ENCODE measurements at places on chromosomes 16 and 17.

DNA sequence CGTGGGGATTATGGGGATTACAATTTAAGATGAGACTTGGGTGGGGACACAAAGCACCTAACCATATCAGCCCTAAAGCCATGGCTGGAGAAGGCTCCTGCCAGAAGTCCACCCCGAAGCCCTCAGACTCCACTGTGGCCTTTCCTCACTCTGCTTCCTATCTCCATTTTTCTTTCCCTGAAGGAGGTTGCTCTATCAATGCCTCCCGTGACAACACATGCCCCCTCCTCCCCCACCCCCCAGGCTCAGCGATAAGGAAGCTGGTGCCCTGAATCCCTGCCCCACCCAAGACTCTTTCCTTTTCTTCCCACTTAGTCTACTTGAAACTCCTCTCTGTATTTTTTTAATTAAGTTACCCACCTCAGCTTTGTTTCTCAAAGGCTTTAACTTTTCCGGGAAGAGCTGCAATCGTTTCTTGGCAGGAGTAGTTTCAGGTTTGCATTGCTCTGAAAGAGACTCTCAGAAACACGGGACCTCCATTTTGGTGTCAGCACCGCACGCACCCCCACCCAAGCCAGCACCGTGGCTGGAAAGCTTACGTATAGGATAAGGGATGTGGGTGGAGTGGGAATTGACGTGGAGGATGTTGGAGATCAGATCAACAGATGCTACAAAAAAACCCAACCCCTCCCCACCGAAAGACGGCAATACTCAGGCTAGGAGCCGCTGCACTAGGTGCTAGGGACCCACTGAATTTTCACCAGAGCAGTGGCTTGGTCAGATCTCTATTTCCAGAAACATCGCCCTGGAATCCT lies 15.2 kb upstream of the CA4 start:
- DNase-seq, result no peak

- DNase-seq, result no peak
Observed at GRCh38 chr16:58264961-58265479, 29.8 kb downstream of the PRSS54 start.

DNA sequence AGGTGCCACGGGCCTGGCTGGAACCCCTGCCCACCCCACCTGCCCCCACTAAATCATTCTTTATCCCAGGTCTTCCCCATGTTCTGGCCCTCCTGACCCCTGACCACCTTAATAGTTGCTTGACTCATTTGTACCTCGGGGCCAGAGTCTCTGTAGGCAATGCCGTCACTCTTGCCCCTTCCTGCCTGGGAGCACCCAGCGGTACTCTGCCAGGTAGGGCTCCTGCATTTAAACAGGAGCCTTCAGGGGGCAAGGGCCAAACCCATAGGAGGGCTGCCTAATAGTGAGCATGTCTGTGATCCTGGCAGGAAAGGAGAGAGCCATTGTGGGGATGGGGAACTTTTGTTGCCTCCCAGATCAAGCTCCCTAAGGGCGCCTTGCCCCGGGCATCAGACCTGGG lies 8.8 kb upstream of the ITGA3 start:
- no peak for DNase-seq

DNA sequence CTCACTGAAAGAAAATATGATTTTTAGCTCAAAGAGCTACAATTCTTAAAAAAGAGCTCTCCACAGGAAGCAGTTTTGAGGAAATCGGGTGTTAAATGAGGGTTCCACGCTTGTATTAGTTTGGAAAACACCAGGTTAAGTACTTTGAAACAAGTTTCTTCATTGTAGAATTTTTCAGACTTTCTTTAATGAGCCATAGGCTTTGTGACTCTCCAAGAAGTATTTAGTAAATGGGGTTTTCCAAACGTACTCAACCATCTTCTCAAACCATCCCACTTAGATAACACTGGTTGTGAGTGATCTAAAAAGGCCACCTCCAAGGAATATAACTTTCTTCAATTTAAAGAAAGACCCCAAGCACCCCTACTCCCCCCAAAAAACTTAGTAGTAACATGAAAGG lies 2.7 kb downstream of the ULK2 start:
- no peak for DNase-seq

GRCh38 chr17:72717276-72717675 lies 375.2 kb downstream of the SLC39A11 start:
- no peak for DNase-seq

DNA sequence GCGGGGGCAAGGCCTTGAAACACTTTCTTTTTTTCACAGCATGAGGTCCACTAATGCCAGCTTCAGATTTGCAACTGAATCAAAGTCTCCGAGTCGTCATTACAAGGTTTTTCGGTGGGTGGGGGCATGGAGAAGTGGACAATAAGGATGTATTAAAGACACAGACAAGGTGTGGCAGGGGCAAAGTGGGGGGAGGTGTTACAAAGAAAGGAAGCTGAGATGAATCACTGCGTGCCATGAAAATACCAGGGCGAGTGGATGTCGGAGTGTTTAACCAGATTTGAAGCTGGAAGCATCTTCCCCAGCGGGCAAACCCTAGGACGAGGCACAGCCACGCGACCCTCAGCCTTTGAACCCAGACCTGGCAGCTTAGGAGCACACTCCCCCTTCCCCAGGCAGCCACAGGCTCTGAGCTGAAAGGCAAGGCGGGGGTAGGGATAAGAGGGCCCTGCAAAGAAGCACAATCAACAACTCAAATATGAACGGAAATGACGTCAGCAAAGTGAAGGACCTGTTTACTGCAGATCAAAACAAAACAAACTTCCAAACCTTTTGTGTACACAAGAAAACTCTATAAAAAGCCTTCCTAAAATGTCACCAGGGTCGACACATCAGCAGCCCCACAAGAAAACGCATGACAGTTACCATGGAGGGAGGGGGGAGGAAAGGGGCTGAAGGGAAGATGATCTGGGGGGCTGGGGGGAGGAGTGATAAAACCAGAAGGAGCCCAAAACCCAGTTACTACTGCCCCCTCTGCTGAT lies 5.6 kb upstream of the ZFHX3 start:
- no peak for DNase-seq

DNA sequence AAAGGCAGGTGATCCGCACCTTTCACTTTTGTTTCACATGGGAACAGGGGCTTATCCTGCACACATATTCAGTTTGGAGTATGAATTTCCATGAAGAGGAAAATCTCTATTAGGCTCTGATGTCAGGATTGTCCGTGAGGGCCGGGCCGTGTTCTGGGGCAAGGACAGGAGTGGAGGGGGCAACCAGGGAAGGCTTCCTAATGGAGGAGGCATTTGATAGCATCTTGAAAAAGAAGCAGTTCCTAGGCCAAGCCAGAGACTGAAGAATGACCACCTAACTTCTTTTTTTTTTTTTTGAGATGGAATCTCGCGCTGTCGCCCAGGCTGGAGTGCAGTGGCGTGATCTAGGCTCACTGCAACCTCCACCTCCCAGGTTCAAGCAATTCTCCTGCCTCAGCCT lies 174.2 kb downstream of the SEC14L1 start:
- DNase-seq, result no peak

DNA sequence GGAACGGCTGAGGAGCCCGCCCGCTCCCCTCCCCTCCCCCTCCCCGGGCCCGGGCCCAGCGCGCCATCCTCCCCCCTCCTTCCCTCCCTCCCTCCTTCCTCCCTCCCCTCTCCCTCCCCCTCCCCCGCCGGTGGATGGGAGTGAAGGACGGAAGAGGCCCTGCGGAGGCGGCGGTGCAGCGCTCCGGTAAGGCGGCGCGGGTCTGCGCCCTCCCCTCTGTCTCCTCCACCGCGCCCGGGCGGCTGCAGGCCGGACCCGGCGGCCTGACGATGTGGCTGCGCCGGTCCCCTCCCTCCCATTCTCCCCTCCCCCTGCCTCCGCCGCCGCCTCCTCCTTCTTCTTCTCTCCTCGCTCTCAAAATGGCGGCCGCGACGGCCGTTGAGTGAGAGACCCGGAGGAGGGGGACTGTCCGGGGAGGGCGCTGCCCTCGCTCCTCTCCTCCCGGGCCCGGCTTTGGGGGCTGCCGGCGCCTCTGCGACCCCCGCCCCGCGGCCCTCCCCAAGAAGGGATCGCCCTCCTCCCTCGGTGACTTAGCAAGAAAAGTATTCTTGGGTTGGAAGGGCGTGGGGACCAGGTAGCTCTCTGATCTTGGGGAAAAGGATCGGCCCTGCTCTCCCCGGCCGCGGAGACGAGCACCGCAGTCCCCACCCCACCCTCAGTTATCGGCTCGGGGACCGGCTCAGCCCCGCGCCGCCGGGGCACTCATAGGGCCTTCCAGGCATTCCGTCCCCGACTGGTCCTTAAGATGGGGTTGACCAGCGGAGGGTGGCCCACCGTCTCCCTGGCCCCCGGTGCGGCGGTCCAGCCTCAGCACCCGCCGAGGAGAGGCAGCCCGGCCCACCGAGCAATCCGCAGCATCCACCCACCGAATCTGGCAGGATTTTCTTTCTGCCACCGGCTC lies 617 bp downstream of the PAFAH1B1 start:
- DNase-seq, result peak; percentile 44

DNA sequence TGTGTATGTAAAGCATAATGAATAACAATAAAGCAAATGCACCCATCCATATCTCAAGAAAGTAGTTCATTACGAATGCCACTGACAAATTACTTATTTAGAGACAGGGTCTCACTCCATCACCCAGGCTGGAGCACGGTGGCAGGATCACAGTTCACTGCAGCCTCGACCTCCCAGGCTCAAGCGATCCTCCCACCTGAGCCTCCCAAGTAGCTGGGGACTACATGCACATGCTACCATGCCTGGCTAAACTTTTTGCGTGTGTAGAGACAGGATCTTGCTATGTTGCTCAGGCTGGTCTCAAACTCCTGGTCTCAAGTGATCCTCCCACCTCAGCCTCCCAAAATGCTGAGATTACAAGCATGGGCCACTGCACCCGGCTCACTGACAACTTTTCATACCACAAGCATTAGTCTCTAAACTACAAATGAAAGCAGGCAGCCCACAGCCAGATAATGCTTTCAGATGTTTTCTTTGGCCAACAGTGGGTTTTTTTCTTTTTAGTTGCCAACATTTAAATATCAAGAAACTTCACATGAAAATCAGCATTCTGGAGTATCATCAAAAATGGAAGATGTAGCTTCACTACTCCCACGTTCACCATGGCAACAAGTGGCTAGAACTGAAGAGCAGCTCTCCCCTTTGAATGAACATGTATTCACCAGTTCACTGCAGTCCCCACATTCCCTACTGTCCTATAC lies 7.7 kb downstream of the ARHGAP17 start:
- no peak for DNase-seq

DNA sequence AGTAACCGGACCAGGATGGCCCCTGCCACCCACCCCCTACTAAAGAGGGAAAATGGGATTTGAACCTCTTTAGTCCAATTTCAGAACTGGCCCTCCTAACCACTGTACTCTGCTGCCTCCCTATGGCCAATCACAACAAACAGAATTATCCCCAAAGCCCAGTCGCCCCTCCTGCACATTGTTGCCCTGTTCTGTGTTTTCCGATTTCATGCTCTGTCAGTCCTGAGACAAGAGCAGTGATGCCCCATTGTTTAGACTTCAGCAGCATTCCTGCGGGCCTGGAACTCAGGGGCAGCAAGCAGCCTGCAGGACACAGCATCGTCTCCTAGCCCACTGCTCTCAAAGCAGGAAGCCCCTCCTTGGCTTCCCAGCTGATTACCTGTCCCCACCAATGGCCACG lies 20.5 kb upstream of the KLHL11 start:
- no peak for DNase-seq

- peak; percentile 77 for DNase-seq
Observed at GRCh38 chr17:14308965-14309879, 8.3 kb downstream of the HS3ST3B1 start.

DNA sequence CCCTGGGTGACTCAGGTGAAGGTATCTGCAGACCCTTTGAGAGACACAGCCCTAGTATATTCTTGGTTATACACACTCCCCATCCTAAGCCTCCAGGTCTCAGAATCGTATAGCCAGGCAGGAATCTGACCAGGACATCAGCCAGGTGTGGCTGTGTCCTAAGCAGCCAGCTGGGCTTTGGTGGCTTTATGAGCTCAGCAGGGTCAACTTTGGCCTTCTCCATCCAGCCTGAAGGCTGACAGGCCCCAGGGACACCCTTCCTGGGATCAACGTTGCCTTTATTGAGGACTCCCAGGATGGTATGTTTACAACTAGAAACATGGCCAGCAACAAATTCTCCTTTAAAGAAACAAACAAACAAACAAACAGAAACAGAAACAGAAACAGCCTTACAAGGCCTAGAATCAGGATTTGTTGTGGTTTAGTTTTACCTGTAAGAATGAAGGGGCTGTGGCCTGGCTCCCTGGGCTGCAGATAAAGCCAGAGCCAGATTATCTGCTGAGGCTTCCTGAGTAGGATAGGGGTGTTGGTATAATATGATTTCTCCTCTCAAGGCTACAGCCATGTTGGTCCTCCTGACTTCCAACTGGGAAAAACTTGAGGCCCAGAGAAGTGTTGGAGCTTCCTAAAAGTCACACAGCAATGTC lies 8.5 kb downstream of the KIF19 start:
- DNase-seq, result no peak

DNA sequence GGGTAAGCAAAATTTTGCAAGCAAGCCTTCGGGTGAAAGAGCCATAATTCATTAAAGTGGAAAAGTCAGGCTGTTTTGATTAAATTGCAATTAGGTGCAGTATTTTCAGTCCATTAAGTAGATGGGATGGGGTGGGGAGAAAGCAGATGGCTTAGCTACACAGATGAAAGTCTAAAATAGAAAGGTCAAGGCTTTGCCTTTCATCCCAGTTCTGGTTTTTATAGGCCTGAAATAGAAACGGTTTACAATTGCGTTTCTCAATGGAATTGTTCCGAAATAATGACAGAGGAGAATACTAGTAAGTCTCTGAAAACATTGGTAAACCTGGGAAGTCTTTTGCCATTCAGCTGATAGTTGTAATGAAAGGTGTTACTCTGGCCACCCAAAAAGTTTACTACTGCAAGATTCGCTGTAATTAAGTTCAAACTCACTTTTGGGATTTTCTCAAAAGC lies 1.5 kb downstream of the PPM1E start:
- DNase-seq, result no peak

DNA sequence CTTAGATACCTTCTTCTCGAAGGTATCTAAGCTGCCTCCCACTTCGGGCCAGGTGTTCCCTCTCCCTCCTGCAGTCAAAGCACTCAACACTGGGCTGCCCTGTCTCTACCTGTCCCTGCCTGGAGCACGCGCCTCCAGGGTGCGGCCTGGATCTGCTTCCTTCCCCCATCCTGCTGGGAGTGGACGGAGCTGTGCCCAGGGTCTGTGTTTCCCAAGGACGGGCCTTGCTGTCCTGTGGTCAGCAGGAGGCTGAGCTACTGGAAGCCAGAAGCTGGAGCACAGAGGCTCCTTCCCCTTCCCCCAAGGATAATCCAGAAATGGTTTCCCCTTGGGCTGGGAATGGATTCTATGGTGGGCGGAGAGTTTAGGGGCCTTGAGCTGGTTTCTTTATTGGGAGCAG lies 16.7 kb downstream of the LLGL2 start:
- no peak for DNase-seq

DNA sequence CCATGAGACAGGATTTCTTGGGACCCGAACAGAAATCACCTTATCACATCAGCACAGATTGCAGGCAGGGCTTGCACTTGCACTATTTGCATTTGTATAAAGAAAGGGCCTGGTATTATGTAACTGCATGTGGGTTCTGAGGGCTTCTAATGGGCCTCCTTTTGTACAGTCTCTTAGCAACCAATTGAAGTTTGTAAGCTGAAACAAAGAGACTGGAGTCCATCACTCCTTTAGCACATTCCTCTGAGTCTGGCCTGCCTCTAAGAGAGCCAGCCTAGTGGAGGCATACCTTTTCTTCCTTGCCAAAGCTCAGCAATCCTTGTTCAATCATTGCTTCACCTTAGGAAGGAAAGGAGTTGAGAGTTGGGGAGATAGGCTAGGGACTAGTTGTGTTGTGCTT lies 387.1 kb downstream of the XYLT1 start:
- no peak for DNase-seq

GRCh38 chr16:4058386-4058785 lies 57.9 kb downstream of the ADCY9 start:
- no peak for DNase-seq

- no peak for DNase-seq
Observed at GRCh38 chr17:43338886-43339516, 59.8 kb upstream of the ARL4D start.

Data from fibroblast of skin of left biceps (primary cell).